ENCODE measurements at places on chromosomes 5 and 9.

DNA sequence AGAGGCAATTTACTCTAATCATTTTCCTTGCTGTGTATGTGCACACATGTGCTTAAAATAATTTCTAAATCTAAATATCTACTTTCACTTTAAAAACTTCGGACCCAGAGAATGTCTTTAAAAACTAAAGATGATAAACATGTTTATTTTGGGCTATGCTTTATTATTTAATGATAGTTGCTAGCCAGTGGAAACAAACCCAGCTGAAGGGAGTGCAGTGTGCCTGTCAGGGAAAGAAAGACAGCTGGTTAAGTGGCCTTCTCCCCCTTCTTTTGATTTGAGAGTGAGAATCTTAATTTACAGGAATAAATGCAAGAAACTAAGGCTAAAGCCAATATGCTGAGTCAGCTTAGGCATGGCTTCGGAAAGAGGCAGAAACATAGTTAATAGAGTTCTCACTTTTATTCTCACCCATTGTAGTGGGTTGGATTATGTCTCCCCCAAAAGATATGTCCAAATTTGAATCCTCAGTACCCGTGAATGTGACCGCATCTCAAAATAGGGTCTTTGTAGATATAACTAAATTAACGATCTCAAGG, 111.4 kb downstream of the DCP2 start:
- no peak for DNase-seq

DNA sequence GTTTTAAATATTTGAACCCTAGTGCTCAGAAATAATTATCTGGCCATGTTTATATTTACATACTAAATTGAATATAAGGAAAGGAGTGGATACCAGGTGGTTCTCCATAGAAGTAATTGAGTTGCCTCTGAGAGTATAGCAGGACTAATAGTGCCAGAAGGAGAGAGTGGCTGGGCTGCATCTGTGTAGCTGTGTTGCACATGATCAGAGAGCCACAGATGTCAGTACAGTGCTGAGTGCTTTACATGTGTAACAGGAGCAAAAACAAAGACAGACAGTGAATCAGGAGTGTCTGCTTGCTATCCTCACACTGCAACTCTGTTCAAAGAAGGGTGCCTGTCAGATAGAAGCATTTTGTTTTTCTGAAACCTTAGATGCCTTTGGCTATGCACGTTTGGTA, 353.9 kb upstream of the PAPPA start:
- DNase-seq = no peak

GRCh38 chr5:54525692-54526091, 8.1 kb downstream of the SNX18 start:
- no peak for DNase-seq

GRCh38 chr9:84137968-84138367, 157.4 kb downstream of the RMI1 start:
- DNase-seq = peak; percentile 17

GRCh38 chr9:131752231-131752884, 12.5 kb upstream of the RAPGEF1 start:
- no peak for DNase-seq

Measured in keratinocyte (primary cell).